ENCODE measurements at places on chromosomes 13 and 19.

DNA sequence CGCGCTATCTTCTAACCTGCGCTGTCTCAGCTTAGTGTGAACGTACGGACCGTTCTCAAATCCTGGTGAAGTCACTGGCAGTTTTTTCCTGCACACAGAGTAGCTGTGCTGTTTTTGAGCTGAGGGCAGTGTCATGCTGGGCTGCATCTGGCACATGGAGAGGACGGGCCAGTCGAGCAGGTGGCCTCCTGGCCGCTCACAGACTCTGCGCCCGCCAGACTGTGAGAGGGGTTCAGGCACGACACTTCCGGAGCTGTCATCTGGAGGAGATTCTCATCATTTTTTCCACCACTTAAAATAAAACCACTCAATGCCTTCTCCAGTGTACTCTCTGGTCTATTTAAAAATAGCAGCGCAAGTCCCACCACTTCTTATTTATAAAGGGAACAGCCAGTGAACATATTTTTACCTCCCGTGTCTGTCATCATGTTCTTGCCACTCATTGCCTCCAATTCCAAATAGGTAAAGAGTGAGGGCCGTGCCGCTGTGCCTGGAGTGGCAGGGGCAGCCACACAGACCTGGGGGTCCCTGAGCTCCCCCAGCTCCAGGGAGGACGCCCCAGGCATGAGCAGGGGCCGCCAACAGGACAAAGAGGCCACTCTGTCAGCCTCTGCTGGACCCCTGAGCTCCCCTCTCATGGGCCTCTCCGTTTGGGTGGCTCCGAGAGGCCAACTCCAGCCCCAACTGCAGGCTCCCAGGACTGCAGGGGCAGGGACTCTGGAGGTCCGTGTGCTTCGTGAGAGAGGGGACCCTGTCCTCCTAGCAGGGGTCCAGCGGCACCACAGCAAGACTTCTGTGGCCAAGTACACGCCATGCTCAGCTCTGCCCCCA is 36.9 kb upstream of the GRTP1 start:
- no peak for DNase-seq

DNA sequence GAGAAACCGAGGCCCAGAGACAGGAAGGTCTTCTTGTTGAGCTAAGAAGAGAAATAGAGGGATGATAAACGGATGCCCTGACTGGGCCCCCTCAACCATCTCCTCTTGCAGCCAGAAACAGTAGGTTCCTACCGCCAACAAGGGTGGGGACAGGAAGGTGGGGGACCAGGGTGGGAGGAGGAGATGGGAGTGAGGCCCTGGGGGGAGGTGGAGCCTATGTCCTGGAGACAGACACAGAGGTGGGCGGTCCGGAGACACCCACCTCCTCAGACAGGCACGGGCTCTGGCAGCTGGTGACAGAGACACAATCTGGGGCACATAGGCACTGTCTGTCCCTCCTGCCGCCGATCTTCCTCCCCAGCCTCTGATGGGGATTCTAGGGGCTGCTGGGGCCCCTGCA is 16.9 kb downstream of the GADD45B start:
- no peak for DNase-seq

DNA sequence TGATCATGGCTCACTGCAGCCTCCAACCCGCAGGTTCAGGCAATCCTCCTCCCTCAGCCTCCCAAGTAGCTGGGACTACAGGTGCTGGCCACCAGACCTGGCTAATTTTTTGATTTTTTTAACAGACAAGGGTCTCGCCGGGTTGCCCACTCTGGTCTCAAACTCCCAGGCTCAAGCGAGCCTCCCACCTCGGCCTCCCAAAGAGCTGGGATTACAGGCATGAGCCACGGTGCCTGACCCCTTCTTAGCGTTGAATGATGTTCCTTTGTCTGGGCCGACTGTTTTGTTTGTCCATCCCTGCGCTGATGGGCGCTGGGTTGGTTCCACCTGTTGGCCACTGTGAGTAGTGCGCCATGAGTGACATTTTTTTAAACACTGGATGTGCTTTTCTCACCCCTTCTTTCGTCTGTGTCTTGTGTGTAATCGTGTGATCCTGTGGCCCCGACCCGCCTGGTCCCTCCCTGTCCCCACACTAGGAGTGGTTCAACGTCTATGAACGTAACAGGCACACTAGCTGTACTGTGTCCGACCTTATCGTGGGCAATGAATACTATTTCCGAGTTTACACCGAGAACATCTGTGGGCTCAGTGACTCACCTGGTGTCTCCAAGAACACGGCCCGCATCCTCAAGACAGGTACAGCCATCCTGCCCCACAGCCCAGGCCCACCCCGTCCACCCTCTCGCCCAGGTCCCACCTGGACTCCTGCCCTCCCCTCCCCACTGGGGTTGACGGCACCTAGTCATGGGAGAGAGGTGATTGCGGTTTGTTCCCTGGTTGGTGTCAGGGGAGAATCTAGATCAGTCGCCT is 15.0 kb upstream of the EMC10 start:
- peak; percentile 79 for DNase-seq

- no peak for DNase-seq
Observed at GRCh38 chr13:27969082-27969865, at the start of gene CDX2. TSS of gene CDX2 (minus strand) at chr13:27969315. CDS start at chr13:27969006, 309 bp downstream.

DNA sequence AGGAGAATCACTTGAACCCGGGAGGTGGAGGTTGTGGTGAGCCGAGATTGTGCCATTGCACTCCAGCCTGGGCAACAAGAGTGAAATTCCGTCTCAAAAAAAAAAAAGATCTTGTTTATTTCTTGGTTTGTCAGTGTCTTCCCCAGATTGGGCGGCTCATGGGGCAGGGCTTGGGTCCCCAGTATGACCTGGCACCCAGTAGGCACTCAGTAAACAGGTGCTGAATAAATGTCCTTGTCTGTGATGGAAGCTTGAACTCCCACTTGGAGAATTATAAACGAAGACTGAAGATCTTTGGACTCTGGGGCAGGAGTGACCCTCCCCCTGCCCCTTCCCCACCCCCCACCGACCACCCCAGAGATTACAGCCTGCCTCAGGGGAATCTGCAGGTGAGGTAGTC is 9.9 kb upstream of the FUT5 start:
- no peak for DNase-seq

DNA sequence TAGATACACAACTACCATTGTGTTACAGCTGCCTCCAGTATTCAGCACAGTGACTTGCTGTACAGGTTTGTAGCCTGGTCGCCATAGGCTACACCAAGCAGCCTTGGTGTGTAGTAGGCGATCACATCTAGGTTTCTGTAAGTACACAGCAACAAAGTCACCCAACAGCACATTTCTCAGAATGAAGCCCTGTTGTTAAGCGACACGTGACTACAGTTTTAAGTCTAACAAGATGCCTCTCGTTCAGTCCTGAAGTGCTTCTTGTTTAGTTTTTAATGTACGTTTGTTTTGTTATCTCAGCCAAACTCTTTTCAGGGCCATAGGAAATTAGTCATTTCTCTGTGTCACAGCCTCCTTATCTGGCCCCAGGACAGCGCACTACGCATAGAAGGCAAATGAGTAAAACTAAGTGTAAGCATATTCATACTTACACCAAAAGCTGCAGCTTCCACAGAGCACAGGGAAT is 50.0 kb upstream of the GPR183 start:
- DNase-seq = peak; percentile 82

DNA sequence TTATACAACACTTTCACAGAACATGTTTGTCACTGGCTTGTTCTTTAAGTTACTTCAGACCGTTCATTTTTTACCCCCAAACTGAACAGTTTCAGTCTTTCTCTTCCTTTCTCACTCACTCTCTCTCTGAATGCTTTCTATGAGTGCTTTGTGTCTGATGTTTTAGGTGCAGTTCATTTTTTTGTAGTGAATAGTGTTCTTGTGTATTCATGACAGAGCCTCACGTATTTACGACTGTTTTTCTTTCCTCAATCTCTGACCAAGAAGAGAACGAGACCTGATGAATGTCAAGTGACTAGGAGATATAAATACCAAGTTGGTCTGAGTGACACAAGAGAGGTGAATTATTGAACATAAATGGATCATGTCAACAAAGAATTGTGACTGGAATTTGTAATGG is 1525.0 kb upstream of the MIR17HG start:
- DNase-seq = no peak

- DNase-seq = no peak
Observed at GRCh38 chr19:13841962-13842290, 35.0 kb upstream of the NANOS3 start.

DNA sequence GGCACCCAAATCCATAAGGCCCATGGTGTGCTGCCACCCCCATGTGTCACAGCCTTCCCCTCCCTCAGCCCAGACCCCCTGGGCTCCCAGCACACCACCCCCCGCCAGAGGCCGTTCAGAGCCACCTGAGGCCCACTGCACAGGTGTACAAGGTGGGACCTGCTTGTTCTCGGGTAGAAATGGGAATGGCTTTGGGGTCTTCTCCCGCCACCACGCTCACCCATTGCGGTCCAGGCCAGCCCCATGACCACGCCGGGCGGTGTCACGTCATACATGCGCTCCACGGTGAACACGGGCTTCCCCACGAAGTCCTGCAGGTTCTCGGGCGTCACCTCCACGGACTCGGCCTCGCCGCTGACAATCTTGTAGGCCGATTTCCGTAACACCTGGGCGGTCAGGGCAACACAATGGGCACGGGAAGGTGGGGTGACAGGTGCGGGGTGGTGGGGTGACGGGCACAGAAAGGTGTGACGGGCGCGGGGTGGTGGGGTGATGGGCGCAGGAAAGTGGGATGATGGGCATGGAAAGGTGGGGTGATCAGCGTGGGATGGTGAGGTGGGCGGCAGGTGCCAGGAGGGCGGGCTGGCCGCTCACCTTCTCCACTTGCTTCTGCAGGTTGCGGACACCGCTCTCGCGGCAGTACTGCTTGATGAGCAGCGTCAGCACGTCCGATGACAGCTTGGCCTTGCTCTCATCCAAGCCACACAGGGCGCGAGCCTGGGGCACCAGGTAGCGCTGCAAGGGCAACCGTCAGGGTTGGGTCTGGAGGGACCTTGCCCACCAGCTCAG is 4.3 kb downstream of the RPL36 start:
- no peak for DNase-seq

DNA sequence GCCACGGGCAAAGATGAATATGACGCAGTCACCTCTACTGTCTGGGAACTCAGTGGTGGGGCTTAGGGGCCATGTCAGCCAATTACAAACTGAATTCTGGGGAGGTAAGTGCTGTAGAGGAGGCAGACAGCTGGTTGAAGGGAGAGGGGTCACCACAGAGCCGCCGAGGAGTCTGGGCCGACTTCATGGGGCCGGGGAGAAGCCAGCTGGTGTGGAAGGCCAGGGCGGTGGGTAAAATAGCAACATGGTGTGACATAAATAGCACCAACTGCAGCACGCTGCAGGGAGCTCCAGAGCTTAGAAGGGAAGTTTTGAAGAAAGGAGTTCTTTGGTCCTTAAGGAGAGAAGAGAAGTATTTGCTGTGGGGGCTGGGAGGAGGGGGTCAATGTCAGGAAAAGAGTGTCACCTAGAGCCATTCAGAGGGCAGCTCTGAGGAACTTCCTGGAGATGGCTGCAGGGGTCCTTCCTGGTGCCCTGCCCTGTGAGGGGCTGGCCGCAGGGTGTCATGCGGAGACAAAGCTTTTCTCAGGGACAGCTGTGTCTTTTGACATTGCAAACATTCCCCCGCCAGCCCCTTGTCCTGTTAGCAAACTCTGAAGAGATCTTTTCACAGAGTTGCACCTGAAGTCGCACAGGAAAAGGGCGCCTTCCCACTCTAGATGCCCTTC is 6.4 kb downstream of the METTL21C start:
- no peak for DNase-seq

GRCh38 chr13:45996631-45997030 is 55.9 kb downstream of the ZC3H13 start:
- no peak for DNase-seq

GRCh38 chr19:45693106-45693788 is 781 bp downstream of the QPCTL start:
- peak; percentile 90 for DNase-seq

GRCh38 chr19:37986048-37986750 is 79.2 kb downstream of the SIPA1L3 start:
- no peak for DNase-seq

DNA sequence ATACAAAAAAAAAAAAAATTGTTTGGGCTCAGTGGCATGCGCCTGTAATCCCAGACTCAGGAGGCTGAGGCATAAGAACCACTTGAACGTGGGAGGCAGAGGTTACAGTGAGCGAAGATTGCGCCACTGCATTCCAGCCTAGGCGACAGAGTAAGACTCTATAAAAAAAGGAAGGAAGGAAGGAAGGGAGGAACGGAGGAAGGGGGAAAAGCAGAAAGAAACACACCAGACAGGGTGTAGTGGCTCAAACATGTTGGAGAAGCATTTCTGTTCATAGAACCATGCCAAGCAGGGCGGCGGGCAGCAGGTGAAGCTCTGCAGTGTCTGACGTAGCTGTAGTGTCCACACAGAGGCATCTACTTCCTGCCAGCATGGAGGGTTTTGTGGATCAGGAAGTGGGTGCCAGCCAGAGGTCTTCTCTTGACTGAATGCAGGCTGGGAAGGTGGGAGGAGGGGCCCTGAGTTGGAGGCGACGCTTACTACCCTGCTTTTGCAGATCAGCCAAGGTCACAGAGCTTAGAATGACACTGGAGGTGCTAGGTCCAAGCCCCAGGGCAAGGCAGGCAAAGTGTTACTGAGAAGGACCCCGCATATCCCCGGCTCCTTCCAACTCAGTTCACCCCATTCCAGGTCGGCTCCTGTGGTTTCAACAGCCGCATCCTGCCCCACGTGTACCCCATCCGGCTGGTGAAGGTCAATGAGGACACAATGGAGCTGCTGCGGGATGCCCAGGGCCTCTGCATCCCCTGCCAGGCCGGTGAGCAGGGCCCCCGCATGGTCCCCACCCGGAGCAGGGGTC is 11.6 kb upstream of the PGLS start:
- no peak for DNase-seq

- no peak for DNase-seq
Observed at GRCh38 chr19:54279406-54279962, 1.4 kb downstream of the LILRB2 start.

- no peak for DNase-seq
Observed at GRCh38 chr13:75637181-75637750, 1.1 kb downstream of the LMO7 start.

GRCh38 chr13:70893832-70894231 is 785.6 kb upstream of the KLHL1 start:
- DNase-seq = no peak

DNA sequence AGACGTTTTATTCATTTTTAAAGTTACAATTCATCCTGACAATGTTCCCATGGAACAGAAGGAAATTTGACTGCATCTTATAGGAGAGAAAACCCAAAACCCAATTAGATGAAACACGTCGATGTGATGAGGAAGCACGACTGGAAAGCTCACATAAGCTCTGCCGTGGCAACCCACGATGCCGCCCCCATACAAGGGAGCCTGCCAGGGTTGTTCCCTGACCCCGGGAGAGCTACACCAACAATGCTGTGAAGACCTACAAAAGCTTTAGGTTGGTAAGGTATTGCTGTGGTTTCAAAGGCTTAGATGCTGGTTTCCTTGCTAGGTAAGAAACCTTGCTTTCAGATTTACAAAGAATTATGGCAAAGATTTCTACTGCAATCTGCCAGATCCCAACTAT is 393.1 kb downstream of the KLF12 start:
- DNase-seq = peak; percentile 15

- peak; percentile 45 for DNase-seq
Observed at GRCh38 chr13:44879452-44880058, 109.7 kb downstream of the NUFIP1 start.

GRCh38 chr13:74003374-74003773 is 130.8 kb downstream of the KLF12 start:
- no peak for DNase-seq

All from activated CD4-positive, alpha-beta T cell treated with anti-CD3 and anti-CD28 coated beads for 36 hours (primary cell).